ENCODE measurements at places on chromosomes 12 and 14.

GRCh38 chr12:95962222-95962621 lies 19.1 kb downstream of the AMDHD1 start:
- DNase-seq = no peak

- DNase-seq = no peak
Observed at GRCh38 chr14:92407410-92407809, 84.4 kb downstream of the SLC24A4 start.

DNA sequence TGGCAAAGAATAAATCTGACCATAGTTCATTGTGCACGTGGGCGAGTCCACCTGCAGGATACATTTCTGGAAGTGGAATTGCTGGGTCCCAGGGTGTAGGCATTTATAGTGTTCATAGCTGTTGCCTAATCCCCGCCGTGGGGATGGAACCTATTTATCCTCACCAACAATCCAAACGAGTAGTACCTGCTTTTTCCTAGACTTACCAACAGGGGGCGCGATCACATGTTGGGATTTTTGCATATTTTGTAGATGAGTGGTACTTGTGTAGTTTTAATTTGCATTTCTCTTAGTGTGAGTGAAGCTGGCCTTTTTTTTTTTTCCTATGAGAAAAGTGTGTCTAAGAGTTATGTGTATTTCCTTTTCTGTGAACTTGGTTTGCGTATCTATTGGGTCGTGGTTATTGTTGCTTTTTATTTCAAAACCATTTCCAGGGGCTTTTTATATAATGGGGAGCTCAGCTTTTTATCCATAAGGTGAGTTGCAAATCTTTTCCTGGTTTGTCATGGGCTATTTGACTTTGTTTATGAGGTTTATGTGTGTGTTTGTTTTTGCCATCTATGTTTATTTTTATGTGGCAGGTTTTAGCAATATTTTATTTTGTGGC lies 67.2 kb downstream of the CCDC92 start:
- peak; percentile 77 for DNase-seq

GRCh38 chr14:40987481-40987880 lies 619.2 kb upstream of the LRFN5 start:
- no peak for DNase-seq

DNA sequence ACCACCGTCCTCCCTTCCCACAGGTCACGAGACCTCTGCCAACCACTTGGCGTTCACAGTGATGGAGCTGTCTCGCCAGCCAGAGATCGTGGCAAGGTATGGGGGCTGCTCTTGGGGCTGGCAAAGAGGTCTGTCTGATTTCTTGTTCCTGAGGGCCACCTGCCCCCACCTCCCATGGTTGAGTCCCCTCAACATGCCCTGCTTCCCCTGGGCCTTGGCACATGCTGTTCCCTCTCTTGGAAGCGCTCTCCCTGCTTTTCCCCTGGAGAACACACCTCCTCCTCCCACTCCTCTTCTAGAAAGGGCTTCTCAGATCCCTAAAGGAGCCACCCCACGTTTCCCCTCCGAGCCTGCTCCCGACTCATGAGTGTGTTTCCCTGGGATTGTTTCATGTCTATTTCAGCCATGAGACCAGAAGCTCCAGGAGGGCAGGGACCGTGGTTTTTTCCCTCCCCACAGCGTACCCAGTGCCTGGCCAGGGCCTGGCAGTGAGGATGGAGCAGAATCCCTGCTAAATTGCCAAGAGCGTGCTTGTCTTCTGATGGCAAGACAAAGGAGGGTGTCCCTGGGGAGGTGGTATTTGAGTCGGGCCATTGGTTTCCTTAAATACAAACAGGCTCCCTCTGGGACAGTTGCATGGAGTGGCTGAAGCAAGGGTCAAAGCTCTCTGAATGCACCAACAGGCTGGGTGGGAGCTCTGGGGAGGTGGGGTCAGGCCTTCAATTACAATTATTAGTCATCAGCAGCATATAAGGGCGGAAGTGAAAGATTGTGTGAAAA lies 34.1 kb downstream of the CYP46A1 start:
- peak; percentile 71 for DNase-seq

All from GM20000 (cell line).